Activated CD4-positive, alpha-beta T cell treated with anti-CD3 and anti-CD28 coated beads, Interleukin-2, amount 10 ng/mL, durations not matched to agents 7 days and 5 days (primary cell): ENCODE measurements at places on chromosomes 16 and 17.

- DNase-seq, result no peak
Observed at GRCh38 chr16:2037647-2038381, 9.8 kb downstream of the NTHL1 start.

DNA sequence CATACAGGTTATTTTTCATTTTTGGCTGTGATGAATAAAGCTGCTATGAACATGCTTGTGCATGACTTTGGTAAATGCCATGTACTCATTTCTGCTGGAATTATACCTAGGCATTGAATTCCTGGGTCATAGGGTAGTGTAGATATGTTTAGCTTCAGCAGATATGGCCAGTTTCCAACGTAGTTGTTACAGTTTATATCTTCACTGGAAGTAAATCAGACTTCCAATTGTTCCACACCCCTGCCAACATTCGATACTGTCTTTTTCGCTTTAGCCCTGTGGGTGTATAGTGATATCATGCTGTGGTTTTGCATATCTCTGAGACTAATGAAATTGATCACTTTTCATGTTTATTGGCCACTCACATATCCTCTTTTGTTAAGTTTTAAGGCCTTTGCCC is 50.4 kb downstream of the ARHGAP27 start:
- no peak for DNase-seq

DNA sequence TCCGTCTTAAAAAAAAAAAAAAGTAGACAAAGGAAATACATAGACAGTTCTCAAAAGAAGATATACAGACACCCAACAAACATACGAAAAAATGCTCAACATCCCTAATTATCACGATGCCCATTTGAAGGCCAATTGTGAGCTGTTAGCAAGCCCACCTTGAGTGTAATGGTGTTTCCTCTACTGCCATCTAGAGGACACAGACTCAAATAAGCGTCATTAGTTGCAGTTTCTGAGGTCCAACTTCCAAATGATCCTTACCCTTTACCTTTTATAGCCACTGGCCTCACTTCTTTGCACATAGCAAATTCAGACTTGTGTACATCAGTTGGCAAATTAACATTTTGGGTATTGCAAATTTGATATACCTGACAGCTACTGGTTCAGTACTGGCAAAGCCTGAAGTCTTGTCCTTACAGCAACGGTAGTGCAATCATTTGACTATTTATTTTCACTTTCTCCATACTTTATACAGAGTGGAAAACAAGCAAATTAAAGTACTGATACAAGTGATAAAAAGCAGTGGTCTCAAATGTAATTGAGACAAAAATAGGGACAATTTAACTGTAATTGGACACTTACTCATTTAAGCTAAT is 536.3 kb upstream of the EEF2KMT start:
- DNase-seq, result no peak

- no peak for DNase-seq
Observed at GRCh38 chr16:8806272-8806983, 8.8 kb downstream of the PMM2 start.
